CD8-positive, alpha-beta T cell (primary cell): ENCODE measurements at places on chromosomes 4 and X.

GRCh38 chr4:115720611-115721010, 607.2 kb upstream of the NDST4 start:
- no peak for DNase-seq

- no peak for DNase-seq
Observed at GRCh38 chr4:10061650-10062415, 40.5 kb upstream of the SLC2A9 start.

DNA sequence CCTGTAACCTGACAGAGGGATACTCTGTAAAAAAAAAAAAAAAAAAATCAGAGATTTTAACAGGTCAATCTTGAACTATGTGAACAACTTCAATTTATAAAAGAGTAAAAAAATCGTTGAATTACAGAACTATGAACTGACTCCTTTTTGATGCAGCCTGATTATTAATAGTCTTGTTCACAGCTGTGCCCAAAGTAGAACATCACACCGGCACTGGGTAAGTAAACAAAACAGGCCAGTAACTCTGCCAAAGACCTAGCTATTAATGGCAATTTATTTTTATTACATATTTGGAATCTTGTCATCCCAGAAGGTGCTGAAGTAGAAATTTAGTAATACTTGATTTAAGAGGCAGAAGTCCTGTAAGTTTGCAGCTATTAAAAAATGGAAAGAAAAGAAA, 31.4 kb downstream of the CPE start:
- no peak for DNase-seq

GRCh38 chr4:124753941-124754581, 41.5 kb upstream of the ANKRD50 start:
- no peak for DNase-seq

DNA sequence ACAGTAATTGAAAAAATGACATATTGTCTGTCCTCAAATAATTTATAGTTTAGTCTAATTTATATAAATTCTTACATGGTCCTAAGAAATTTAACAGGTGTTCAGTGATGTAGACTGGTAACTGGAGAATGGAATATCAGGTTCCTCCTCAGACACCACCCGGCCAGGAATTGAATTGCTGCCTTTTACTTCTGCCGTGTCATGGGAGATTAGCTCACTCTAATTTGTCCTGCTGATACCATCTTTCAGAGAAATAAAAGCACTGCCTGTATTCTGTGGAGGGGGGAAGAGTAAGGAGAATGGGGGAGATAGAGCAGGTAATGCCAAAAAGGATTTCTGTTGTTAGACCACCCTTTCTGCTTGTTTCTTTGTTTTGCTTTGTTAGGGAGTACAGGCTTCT, 125.2 kb upstream of the KLHL4 start:
- no peak for DNase-seq

GRCh38 chr4:129264008-129264657, 168.2 kb downstream of the C4orf33 start:
- no peak for DNase-seq

GRCh38 chr4:166308647-166309046, 435.6 kb downstream of the TLL1 start:
- no peak for DNase-seq

GRCh38 chr4:140071806-140072205, 82.2 kb downstream of the MAML3 start:
- peak; percentile 49 for DNase-seq

DNA sequence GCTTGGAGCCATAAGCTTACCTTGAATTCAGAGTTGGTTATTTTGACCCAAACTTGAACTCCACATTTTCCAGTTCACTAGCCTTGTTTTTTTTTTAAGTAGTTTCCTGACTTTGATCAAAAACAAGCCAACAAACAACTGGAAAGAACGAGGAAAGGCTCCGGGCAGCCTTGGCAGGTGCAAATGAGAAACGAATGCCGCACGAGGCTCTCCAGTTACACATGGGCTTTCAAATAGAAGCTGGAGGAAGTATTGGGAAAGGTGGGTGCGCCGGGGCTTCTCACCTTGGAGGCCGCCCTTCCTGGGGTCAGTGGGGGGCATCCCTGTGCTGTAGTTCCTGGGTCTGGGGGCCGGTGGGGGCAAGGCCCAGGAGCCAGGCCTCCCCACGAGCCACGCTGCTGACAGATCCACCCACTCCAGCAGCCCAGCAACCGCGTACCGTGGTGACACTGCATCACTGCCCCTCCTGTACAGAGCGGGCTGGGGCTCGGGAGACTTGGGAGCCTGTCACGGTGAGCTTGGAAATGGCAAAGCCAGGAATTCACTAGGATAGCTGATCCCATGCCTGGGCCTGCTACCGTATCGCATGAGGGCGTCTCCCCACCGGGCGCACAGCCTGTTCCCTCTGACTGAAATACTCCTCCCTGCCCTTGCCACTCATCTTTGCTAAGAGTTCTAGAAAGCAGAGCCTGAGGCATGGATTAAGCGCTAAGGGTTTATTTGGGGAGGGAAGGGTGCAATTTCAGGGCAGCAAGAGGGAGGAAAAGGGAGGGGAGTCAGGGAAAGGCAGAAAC, 50.9 kb upstream of the ADRA2C start:
- DNase-seq: no peak

- DNase-seq: no peak
Observed at GRCh38 chr4:1721666-1722550, 587 bp downstream of the TACC3 start.

DNA sequence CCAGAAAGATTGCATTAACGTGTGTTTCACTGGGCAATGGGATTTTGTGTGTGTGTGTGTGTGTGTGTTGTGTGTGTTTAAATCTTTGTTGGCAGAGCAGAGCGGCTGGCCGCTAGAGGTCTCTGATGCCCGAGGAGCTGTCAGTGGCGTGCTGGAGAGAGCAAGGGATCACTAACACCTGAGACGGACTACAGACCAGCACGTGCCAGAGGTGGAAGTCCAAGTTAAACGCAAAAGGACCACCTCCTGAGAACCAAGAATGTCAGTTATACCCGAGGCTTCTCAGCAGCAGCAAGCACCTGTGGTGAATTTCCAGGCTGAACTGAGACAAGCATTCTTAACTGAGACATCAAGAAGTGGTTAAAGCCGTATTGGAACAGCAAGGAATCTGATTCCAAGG, 9.0 kb upstream of the SLC25A14 start:
- DNase-seq: no peak

DNA sequence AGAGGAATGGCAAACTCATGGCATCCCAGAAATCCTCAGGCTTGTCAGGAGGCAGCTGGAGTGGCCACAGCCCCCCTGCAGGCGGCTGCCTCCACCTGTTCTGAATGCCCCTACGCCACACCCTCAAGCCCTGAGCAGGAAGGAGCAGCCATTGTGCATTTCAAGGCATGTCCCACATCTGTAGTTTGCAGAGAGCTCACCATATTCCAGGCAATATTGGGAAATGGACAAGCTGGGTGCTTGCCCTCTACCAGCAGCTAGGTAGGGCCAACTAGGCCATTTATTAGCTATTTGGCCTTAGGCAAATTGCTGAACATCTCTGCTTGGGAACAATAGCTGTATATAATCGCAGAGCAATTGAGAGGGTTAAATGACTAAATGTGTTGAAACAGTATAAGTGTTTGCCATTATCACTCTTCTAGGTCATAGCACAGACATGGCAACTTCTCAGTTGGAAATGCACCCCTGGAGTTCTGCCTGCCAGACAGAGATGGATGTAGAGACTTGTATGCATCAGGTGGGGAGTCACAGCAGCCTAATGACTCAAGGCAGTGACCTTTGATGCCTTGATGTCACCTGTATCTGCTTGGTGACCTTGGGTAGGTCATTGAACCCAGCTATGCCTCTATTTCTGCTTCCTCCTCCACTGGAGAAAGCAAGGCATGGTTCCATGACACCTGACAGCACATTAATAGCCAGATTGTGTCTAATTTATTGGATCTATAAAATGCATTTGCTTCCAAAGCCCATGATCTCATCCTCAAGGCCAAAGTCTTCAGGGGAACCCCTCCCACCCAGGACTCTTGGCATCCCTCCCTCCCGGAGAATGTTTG, 52.8 kb downstream of the FHDC1 start:
- DNase-seq: no peak

- DNase-seq: no peak
Observed at GRCh38 chr4:182126096-182126495, 117.1 kb upstream of the TENM3 start.

GRCh38 chr4:83316459-83317165, 18.0 kb downstream of the HPSE start:
- no peak for DNase-seq

GRCh38 chr4:153591441-153591840, 92.6 kb upstream of the TLR2 start:
- no peak for DNase-seq

DNA sequence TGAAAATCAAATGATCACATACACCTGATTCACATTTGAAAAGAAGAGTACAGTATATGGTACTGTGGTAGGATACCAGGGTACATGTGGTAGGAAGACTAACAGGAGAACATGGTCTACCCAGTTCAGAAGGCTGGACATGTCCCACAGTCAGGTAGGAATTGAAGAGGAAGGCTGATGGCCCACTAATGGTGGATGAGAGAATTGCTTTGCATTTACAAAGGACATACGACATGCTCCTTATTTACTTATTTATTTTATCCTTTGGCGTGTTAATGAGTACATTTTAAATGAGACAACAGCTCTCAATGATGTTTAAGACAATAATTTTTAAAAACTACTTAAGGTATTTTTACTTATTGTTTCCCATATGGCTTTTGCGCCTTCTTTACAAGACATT, 106.7 kb upstream of the BMP2K start:
- DNase-seq: no peak

GRCh38 chrX:150227321-150227860, 135.7 kb upstream of the MAMLD1 start:
- no peak for DNase-seq

DNA sequence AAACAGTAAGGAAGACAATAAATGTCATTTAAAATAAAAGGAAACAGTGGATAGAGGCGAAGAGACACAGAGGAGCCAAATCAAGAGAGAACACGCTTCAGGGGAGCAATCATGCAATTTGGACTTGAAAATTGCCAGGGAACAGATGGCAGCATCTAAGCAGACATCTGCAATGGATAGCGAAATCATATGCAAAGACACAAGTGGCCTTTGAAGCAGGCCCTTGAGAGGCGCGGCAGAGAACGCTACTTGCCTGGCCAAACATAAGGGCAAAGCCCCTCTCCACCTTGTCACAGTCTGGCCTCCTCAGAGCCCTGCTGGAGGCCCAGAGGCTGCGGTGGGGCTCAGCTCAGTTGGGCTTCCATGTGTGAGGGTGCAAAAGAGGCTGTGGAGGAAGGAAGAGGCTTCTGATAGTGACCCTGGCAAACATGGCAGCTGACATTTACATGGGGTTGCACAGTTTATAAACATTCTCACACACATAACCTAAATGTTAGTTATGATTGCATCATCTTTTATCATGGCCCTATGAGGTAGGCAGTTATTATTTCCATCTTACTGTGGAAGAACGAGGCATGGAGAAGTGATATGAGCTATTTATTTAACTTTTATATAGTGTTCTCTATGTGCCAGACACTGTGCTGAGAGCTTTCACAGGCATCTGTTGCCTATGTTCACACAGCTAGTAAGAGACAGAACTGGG, 18.3 kb downstream of the ADGRG4 start:
- no peak for DNase-seq

- DNase-seq: no peak
Observed at GRCh38 chrX:50211510-50211909, 6.9 kb downstream of the CCNB3 start.

GRCh38 chr4:94171616-94172015, 36.0 kb upstream of the SMARCAD1 start:
- no peak for DNase-seq

DNA sequence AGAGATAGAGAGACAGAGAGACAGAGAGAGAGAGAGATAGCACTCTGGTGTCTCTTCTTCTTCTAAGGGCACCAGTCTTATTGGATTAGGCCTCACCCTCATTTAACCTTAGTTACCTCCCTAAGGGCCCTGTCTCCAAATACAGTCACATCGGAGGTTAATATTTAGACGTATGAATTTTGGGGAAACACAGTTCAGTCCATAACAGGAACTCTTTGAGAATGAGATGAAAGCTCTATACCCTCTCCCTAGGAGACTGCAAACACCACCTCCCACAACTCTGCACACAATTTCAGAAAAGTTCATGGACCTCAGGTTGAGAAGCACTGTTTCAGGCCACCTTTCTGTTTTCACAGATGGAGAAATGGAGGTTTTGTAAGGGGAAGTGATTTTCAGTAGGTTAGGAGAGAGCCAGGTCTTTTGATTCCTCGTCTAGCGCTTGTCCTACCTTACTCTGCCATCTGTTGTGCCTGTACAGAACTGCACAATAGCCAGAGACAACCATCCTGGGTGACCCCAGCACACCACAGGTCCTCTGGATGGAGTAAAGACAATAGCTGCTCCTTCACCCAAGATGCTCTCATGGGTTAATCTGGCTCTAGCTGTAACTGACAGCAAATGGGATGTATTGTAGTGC, 16.9 kb upstream of the LOC101059915 start:
- no peak for DNase-seq

DNA sequence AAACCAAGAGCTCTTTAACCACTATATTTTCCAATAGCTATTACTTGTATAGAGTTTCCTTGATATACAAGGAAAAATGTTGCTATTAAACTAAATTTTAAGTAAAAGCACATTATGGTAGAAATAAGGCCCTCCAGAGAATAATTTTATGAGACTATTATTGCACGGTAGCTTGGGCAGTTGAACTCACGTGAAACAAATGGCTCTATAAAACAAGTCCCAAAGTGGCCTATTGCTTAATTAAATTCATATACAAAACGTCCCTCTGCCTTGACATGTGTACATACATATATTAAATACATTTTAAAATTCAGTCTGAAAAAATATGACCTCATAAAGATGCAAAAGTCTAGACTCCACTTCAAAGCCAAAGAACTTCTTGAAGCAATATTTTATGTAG, 582.2 kb downstream of the CENPC start:
- DNase-seq: no peak

DNA sequence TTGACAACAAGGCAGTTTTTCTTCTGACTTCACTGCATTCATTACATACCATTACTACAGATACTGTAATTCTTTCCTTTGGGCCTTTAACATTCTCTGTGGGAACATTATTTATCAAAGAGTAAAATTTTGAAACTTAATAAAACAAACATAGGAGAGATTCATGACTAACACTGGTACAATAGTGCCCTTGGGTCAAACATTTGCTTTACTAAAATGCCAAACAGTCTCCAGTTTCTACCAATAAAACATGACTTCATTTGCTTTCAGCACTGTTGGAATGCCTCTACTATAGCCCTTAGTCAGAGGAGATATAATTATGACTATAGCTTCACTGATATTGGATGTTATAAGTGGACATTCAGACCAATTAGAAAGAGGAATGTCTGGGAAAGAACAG, 481.5 kb downstream of the PACRGL start:
- no peak for DNase-seq

GRCh38 chr4:141739636-141740035, 103.3 kb downstream of the IL15 start:
- DNase-seq: no peak

GRCh38 chr4:109764376-109764775, 34.5 kb upstream of the PLA2G12A start:
- no peak for DNase-seq
